Cardiac muscle cell (in vitro differentiated cells and primary cell): ENCODE measurements at places on chromosomes 4 and X. TPM values are rescaled to one million over a fixed set of nuclear protein-coding genes. Genes with fewer than 3 reads are reported as not detected.

RAB40AL gene
- 0.48 and 0.99 TPM in 2 replicates for total RNA-seq

- no peaks in the 10 kb centered on the region for H3K36me3 ChIP-seq
- H3K4me1 ChIP-seq, result no peaks in the 10 kb centered on the region
- no peak overlapping the region for H3K4me3 ChIP-seq
- DNase-seq, result no peak
These were observed 236.7 kb downstream of the PRDM5 start for GRCh38 chr4:120685756-120686278.

TACR3 gene
- not detected in 2 replicates for total RNA-seq

SORCS2 gene
- 1.4 and 6.9 TPM in 2 replicates for total RNA-seq

DNA sequence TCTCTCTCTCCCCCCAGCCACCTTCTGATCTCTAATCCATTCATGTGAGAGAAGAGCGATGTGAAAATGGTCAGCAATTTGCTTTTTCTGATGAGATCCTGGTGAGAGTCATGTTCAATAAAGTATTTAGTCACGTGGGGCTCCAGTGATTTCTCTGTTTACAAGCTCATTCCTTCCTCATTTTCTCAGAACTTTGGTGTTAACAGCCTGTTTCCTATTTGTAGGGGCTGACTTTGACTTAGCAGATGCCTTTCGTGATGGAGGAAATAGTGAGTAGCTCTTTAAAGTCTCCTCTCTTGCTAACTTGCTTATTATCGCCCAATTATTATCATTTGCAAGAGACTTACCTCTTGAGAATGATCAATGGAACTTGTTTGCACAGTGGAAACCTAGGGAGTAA, 72.6 kb upstream of the CD99 start:
- H3K36me3 ChIP-seq, result peaks cover 3% of the 10 kb centered on the region
- DNase-seq, result no peak
- H3K4me1 ChIP-seq, result no peaks in the 10 kb centered on the region
- no peak overlapping the region for H3K27ac ChIP-seq
- no peaks in the 10 kb centered on the region for H3K27me3 ChIP-seq

ETDB gene
- not detected in 2 replicates for total RNA-seq

GABRQ gene
- total RNA-seq, result 0.03 TPM in 1 of 2 replicates, not detected in the other
